Esophagus squamous epithelium (tissue), 5 donors: ENCODE measurements at places on chromosomes 2 and 18.

DNA sequence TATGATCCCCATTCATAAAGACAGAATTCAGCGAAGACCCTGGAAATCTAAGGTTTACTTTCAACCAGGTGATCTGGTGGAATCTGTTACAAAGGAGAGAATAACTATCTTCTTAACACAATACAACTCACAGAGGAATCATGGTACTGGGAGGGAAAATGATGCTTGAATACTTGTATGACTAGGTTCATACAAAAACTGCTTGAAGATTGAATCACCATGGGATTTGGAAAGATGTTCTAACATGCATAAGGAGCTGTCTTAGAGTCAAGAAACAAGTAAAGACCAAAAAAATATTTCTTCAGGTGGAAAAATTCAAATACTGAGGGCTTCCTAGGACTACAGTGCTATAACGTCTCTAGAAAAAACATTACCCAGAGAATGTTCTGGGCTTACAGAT, 32.2 kb downstream of the COL5A2 start:
- peaks cover 17% of the 10 kb centered on the region for H3K4me1 ChIP-seq
- H3K27me3 ChIP-seq = no peaks in the 10 kb centered on the region
- no peak overlapping the region for H3K4me3 ChIP-seq
- no peaks in the 10 kb centered on the region for H3K36me3 ChIP-seq
- no peak overlapping the region for H3K27ac ChIP-seq
- no peak for DNase-seq

DNA sequence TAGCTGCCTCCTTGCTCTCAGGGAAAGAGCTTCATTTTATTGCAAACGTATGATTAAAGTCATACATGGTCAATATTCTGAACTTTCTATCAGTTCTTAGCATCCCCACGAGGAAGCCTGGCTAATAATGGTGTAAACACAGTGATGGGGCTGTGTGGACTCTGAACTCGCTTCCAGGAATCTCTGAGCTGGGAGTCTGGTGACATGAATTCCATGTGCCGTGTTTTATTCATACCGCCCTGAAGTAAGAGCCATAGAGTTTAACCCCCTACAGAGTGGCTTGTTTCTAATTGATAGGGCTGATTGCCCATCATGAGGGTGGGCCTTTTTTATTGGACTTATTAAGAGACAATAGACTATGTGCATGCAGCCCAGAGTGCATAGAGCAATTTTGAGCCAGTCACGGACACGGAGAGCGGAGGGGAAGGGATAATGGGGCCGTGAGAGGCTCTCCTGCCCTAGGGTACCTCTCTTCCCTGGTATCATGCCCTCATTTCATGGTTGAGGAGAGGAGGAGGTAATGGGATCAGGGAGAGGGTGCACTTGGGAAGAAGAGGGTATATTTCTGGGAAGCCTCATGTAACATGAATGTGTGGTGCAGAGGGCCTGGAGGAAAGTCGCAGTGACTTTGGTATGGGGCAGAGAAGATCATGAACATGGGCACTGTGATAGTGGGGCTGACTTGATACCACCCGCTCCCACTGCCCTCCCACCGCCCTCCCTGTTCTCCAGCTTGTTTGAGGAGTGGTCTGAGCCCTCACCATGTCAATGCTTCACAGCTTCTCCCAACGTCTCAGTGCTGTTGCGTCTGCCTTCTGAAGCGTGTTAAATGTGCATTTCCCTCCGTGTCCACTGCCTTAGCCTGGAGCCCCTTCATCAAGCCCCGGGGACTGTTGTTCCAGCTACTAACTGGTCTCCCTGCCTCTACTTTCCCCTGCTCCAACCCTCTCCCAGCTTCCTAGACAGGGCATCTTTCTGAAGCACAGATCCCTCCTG, 73.2 kb downstream of the IL1R2 start:
- H3K4me1 ChIP-seq = peaks cover 42% of the 10 kb centered on the region
- H3K27me3 ChIP-seq = no peaks in the 10 kb centered on the region
- no peaks in the 10 kb centered on the region for H3K36me3 ChIP-seq

- H3K4me1 ChIP-seq = no peaks in the 10 kb centered on the region
- H3K36me3 ChIP-seq = peaks cover 10% of the 10 kb centered on the region
Observed at GRCh38 chr2:121386102-121386501, 101.1 kb upstream of the TFCP2L1 start.

DNA sequence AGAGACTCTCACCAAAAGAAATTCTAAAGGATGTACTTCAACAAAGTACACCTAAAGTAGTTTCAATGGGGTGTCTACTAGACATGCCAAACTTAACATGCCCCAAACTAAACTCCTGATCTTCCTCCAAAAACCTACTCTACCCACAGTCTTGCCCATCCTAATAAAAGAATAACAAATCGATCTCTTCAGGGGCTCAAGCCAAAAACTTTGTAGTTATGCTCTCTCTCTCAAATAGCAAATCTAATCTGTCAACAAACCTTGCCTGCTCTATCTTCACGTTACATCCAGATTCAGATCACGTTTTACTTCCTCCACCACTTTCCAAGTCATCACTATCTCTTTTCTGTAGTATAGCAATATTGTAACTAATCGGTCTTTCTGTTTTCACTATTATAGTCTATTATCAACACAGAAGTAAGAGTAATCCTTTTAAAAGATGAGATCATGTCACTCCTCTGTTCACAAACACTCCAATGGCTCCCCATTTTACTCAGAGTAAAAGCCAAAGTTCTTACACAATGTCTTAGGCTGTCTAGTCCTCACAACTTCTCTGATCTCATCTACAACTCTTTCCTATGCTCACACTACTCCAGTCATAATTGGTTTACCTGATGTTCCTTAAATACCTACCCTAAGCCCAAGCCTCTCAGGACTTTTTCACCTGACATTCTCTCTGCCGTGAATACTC, 79.9 kb downstream of the THADA start:
- H3K36me3 ChIP-seq = no peaks in the 10 kb centered on the region
- H3K4me3 ChIP-seq = no peak overlapping the region
- peaks cover 64% of the 10 kb centered on the region for H3K4me1 ChIP-seq
- H3K27me3 ChIP-seq = no peaks in the 10 kb centered on the region
- H3K27ac ChIP-seq = peak overlapping the region; percentile 82
- DNase-seq = no peak

DNA sequence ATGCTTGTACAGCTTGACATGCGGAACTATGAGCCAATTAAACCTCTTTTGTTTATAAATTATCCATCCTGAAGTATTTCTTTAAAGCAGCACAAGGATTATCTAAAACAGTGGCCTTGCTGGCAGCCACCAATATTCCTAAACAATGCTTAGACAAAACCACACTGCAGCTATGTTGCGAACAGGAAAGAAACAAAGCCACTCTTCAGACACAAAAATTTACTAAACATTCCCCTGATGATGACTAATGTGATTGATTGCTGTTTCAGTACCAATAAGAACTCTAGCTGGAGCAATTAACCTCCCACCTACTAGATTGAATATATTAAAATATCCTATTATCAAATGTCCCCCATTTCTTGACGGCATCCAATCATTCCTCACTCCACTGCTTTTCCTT, 325.8 kb upstream of the REG3G start:
- no peaks in the 10 kb centered on the region for H3K27me3 ChIP-seq
- no peak overlapping the region for H3K4me3 ChIP-seq
- H3K36me3 ChIP-seq = no peaks in the 10 kb centered on the region
- no peaks in the 10 kb centered on the region for H3K4me1 ChIP-seq
- no peak overlapping the region for H3K27ac ChIP-seq

DNA sequence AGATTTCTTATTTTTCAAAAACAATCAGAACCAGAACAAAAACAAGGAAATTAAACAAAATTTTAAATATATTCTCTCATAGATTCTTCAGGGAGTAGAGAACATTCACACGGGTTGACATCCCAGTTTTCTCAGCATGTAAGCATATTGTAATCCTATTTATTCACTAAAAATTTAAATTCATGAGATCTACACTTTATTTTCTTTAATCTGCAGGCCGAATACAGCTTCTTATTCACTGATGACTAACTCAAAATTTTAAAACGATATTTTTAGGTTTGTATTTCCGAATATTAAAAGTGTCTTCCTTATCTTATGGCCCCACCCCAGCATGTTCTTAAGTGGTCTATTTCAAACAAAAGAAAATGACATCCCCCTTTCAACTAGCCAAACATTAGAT, 262.4 kb downstream of the MEIS1 start:
- no peaks in the 10 kb centered on the region for H3K36me3 ChIP-seq
- H3K4me3 ChIP-seq = no peak overlapping the region
- peak overlapping the region; percentile 79 for H3K27ac ChIP-seq
- H3K27me3 ChIP-seq = no peaks in the 10 kb centered on the region
- no peak for DNase-seq

GRCh38 chr2:96870626-96871255, 861 bp upstream of the SEMA4C start:
- DNase-seq = no peak
- peak overlapping the region; percentile 95 for H3K27ac ChIP-seq
- H3K4me1 ChIP-seq = peaks cover 70% of the 10 kb centered on the region
- H3K36me3 ChIP-seq = peaks cover 19% of the 10 kb centered on the region

DNA sequence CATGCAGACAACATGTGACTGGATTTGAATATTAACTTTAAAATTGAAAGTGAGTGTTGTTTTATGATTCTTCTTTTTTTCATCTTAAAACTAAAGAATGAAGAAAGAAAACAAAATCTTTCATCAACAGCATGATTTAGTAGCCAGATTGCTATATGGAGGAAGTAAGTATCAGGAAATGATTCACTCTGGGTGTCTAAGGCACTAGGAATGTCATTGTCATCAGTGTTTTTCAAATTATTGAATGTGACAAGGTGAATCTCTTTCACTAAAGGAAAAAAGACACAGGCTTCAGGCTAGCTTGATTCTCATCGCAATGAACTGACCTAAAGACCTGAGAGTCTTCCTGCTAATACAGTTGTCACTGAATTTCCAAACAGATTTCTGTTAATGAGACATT, 430.1 kb downstream of the FBXO15 start:
- H3K27me3 ChIP-seq = no peaks in the 10 kb centered on the region
- no peak overlapping the region for H3K27ac ChIP-seq
- DNase-seq = no peak
- no peaks in the 10 kb centered on the region for H3K4me1 ChIP-seq

DNA sequence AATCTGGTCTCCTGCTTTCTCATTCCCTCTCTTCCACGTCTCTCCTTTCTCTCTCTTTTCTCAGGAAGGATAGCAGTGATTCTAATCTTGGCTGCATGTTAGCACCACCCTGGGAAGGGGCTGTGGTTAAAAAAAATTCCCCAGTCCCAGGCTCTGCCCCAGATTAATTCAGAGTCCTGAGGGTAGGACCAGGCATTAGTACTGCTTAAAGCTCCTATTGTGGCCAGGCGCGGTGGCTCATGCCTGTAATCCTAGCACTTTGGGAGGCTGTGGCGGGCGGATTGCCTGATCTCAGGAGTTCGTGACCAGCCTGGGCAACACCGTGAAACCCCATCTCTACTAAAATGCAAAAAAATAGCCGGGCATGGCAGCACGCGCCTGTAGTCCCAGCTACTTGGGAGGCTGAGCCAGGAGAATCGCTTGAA, 35.4 kb upstream of the EML4 start:
- H3K27ac ChIP-seq = peak overlapping the region; percentile 63
- no peaks in the 10 kb centered on the region for H3K36me3 ChIP-seq
- H3K27me3 ChIP-seq = no peaks in the 10 kb centered on the region
- H3K4me1 ChIP-seq = peaks cover 20% of the 10 kb centered on the region
- H3K4me3 ChIP-seq = no peak overlapping the region

DNA sequence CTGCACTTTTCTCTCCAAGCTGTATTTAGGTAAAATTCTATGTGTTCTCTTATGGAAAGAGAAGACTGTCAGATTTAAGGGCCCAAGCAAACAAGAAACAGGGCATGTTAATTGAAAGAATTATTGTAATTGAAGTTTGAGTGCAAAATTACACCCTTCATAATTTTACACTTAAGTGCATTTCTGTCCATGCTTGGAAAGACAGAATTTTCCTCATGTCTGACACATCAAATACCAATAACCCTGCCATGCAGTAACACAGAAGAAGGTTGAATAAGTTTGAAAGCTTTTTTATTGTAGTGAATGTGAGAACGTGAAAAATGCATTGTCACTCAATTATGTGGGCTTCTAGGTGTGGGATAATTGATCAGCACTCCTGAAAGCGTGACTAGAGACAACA, 52.9 kb upstream of the PARD3B start:
- H3K4me1 ChIP-seq = no peaks in the 10 kb centered on the region
- no peak overlapping the region for H3K27ac ChIP-seq
- no peak overlapping the region for H3K4me3 ChIP-seq

- no peak overlapping the region for H3K27ac ChIP-seq
- H3K4me3 ChIP-seq = no peak overlapping the region
- H3K4me1 ChIP-seq = no peaks in the 10 kb centered on the region
- no peaks in the 10 kb centered on the region for H3K36me3 ChIP-seq
Observed at GRCh38 chr2:170235860-170236679, 58.1 kb downstream of the MYO3B start.

- peak overlapping the region; percentile 69 for H3K27ac ChIP-seq
- no peaks in the 10 kb centered on the region for H3K27me3 ChIP-seq
- H3K4me1 ChIP-seq = peaks cover 4% of the 10 kb centered on the region
- no peak overlapping the region for H3K4me3 ChIP-seq
- H3K36me3 ChIP-seq = no peaks in the 10 kb centered on the region
Observed at GRCh38 chr18:13222856-13223281, 4.3 kb downstream of the LDLRAD4 start.

- no peaks in the 10 kb centered on the region for H3K27me3 ChIP-seq
- no peaks in the 10 kb centered on the region for H3K36me3 ChIP-seq
- peaks cover 39% of the 10 kb centered on the region for H3K4me1 ChIP-seq
- no peak overlapping the region for H3K4me3 ChIP-seq
- peak overlapping the region; percentile 84 for H3K27ac ChIP-seq
- no peak for DNase-seq
Observed at GRCh38 chr2:1728821-1729220, 15.5 kb downstream of the PXDN start.

- no peaks in the 10 kb centered on the region for H3K4me1 ChIP-seq
- no peaks in the 10 kb centered on the region for H3K36me3 ChIP-seq
- H3K27ac ChIP-seq = no peak overlapping the region
- DNase-seq = no peak
- no peaks in the 10 kb centered on the region for H3K27me3 ChIP-seq
- H3K4me3 ChIP-seq = no peak overlapping the region
Observed at GRCh38 chr2:209845666-209846065, 74.0 kb downstream of the UNC80 start.

DNA sequence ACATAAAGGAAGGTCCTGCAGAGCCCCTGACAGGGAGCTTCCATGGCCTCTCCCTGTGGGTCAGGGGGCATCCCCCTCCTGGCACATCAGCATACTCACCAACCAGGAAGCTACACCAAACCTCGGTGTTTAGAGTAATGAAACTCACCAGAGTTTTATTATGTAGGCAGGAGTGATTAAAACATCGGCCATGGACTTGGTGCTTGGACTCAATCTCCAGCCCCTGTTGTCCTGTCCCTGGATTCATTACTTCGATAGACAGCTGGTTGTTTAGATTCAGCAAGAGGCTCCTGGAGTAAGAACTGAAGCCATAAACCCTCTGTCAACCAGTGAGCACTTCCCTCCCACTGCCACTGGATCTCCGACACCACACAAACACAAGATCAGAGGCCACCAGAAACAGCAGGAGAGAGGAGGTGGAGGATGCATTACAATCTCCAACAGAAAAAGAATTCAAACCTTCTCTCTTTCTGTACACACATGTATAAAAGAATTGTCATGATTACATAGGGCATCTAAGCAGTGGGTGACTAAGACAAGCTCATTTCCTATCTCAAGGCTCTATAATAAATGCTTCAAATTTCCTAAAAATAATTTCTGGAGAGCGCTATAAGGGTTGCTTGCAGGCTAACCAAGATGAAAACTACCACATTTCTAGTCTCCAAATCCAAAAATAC, 27.2 kb downstream of the TBC1D8 start:
- H3K27me3 ChIP-seq = no peaks in the 10 kb centered on the region
- no peak for DNase-seq
- H3K4me1 ChIP-seq = peaks cover 89% of the 10 kb centered on the region
- peak overlapping the region; percentile 85 for H3K27ac ChIP-seq
- no peaks in the 10 kb centered on the region for H3K36me3 ChIP-seq
